Activated T-helper 1 cell treated with Interleukin-2 at 50 U/mL for 16 hours (primary cell): ENCODE measurements at places on chromosomes 3 and 15.

DNA sequence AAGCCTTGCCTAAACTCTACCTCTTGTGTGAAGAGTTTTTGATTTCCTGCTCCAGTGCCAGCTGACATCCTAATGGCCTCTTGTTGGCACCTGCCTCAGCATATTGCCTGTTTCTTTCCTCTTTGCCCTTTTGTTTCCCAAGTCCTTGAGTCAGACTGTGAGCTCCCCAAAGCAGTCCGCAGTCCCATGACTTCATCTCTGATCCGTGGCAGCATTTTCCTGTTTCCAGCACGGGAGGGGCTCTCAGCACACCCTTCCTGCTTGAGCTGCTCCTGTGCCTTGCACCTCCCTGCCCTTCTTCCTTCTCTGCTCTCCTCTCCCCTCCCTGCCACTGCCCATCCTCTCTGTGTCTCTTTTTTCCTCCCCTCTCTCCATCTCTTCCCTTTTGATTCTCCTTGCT, 179.6 kb downstream of the EPHB1 start:
- DNase-seq = no peak

DNA sequence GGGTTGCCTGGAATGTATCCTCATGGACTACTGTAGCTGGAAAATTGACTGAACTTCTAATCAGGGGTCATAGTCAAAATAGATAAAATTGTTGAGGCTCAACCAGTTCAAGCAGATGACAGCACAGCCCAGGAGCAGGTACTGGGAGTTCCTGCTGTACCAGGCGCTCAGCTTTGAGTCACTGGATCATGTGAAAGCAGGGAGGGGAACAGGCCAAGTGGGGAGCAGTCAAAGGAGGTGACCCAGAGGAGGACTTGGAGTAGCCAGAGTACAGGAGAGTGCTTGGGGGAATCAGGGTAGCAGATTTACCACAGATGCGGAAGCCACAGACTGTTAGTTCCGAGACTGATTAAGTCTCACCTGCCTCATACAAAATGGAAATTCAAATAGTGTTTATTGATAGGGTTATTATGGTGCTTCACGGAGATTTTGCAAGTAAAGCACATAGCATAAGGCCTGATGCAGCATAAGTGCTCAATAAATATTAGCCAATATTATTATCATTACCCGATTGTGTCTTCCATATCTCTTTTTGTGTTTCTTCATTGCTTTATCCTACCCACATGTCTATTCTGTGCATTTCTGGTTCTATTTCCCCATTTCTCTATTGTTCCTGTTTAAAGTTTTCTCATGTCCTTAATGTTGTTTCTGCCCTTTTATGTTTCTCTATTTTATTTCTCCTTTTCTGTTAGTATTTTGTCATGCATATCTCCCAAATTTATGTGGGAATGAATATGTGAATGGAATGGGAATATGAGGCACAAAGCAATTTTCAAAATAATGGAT, 369.2 kb upstream of the MCTP2 start:
- no peak for DNase-seq

- no peak for DNase-seq
Observed at GRCh38 chr15:62903437-62903836, 139.1 kb upstream of the TPM1 start.

DNA sequence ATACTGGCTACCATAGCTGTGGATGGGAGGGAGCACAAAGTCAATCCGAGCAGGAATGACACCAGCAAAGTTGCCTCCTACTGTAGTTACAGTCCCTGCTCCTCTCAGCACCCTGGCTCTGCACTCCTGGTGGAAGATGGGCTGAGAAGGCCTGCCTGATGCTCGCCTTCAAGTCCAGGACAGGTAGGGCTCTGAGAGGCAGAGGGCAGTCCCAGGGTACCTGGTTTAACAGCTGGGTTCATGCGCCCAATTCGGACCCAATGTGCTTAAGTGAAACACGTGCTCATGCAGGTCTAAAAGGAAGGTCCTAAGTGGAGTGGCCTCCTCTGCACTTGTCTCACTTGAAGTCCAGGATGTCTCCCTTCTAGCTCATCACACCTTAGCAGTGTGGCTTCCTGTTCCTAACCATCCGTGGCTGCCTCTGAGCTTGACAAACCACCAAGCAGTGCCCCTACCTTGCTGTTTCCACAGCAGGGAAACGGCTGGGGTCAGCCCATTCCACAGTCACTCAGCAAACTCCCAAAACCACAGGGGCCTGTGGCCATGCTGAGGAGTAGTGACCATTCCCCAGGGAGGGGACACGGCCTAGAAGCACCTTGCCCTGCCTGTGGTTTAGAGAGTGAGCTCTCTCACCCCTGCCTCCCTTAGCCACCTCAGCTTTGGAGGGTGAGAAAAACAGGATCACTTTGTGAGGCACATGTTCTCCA, 3.9 kb upstream of the MUSTN1 start:
- DNase-seq = no peak

- no peak for DNase-seq
Observed at GRCh38 chr3:126553284-126554084, 5.2 kb downstream of the C3orf22 start.

DNA sequence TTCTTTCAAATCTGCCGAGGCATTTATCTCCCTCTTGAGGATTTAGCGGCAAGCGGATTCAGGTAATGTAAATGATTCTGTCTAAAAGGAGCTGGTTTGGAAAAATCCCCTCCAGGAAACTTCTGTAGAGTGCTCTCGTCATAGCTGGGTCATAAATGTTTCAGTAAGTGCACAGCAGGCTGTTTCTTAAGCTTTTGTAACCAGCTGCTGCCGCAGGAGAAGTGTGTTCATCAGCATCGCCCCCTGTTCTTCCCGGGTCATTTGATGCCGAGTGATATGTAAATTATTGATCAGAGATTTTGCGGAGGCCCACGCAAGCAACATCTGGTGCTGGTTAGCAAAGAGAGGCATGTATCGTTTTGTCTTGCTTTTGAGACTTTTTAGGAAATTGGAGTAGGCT, 53.1 kb downstream of the DNASE1L3 start:
- DNase-seq = no peak

GRCh38 chr3:10300087-10300486, 7.3 kb upstream of the GHRL start:
- DNase-seq = no peak

DNA sequence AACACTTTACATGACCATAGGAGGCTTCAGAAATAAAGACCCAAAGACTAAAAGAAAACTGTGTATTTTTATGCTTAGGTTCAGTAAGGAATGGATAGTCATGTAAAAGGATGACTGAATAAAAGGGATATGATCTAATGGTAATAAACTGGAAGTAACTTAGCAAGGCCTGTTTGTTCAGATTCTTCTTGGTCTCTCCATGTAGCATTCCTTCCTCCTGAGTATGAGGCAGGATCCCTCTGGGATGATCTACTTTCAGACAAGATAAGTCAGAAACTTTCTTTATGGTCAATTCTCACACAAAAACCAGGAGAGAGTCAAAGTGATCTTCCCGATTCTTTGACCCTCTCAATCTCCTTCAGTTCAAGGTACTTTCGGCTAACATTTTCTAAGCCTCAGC, 340.8 kb upstream of the DCBLD2 start:
- DNase-seq = no peak

GRCh38 chr15:40894681-40895448, 615 bp downstream of the VPS18 start:
- peak; percentile 32 for DNase-seq

- no peak for DNase-seq
Observed at GRCh38 chr3:184350618-184351017, 10.8 kb downstream of the CLCN2 start.

GRCh38 chr3:182912474-182912873, 67.9 kb downstream of the DCUN1D1 start:
- DNase-seq = no peak

DNA sequence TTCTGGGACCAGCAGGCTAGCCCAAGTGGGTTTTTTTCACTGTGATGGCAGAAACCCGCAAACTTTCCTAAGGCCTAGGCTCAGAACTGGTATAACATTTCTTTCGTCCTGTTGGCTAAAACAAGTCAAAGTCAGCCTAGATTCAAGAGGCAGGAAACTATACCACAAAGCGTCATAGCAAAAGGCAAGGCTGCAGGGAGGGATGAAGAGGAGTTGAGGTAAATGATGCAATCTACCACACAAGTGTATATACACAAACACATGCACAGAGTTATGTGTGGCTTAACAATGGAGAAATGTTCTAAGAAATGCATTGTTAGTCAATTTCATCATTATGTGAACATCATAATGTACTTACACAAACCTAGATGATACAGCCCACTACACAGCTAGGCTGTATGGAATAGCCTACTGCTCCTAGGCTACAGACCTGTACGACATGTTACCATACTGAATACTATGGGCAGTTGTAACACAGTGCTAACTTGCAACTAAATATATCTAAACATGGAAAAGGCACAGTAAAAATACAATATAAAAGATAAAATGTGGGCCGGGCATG, 225.6 kb downstream of the TBL1XR1 start:
- DNase-seq = no peak

- no peak for DNase-seq
Observed at GRCh38 chr3:143170074-143170473, 50.5 kb downstream of the CHST2 start.

DNA sequence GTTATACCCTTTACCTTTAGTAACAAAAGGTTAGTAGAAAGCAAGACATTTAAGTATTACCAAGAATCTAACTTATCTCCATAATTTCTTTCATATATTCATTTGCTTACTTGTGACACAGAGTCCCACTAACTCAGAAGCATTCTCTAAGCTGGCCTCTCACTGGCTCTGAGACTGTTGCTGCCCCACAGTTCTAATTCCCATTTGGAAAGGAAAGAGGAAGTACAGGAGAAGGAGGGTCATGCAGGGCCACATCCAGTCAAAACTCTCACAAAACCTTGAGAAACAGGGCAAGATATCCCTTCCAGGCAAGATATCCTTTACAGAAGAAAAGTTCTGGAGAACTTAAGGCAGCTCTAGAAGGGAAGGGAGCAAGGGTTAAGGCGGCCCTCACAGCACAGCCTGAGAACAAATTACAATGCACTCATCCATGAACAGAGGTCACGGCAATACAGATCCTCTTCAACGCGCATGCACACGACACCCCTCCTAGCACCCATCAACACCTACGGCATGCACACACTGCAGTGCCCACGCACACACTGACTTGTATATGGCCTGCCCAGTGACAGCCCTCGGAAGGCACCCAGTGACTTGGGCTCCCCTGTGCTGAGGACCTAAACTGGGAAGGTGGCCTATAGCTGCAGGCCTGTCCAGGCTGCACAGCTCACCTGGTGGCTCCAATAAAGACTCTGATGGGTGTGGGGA, 13.0 kb upstream of the MYO5C start:
- DNase-seq = no peak

GRCh38 chr15:56837273-56837672, 81.2 kb upstream of the TCF12 start:
- no peak for DNase-seq

- DNase-seq = no peak
Observed at GRCh38 chr3:107271787-107272387, 105.4 kb upstream of the CCDC54 start.

DNA sequence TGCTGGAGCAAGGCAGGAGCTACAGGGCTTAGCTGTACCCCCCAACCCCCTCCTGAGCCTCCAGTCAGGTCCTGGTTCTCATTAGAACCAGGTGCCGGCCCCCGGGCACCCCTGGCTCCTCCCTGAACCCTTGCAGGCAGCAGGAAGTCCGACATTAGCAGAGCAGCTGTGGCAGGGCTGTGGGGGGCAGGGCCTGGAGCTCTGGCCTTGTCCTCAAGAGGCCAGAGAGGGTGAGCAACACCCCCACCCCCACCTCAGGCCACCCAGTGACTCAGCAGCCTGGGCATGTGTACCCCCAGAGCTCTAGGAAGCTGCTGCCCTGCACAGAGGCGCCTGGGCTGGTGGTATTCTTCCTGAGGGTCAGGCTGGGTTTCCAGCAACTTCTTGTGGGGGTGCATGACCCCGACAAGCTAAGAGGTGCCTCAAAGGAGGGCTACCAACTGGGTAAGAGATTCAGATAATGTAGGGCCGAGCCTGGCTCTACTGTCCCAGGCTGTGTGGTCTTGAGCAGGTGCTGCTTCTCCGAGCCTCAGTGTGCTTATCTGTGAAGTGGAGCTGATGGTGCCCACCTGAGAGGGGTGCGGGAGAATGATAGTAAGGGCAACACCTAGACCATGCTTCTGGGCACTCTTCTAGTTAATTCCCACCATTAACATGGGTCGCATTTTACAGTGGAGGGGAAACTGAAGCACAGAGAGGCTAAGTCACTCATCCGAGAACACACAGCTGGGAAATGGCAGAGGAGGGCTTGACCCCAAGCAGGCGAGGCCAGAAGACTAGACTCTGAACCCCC, 16.0 kb downstream of the H1-8 start:
- no peak for DNase-seq

- no peak for DNase-seq
Observed at GRCh38 chr3:52798978-52799476, 4.4 kb downstream of the ITIH3 start.

DNA sequence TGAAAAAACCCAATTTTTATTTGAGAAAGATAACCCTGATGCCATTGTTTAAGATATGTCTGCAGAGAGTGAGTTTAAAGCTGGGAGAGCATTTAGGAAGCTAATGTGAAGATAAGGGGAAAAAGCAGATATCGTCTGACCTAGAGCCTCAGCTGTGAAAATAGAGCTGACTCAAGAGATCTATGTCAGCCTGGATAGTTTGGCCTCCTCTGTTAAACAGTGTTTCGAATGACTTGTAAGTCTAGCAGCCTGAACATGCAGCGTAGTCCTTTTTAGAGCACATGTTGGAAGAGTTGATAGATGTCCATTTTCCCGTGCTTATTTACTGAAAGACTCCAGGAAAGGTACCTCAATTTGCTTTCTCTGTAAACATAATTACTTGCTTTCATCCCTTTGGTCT, 48.1 kb downstream of the ALCAM start:
- no peak for DNase-seq

GRCh38 chr3:165194511-165195240, 1.5 kb downstream of the SLITRK3 start:
- no peak for DNase-seq

DNA sequence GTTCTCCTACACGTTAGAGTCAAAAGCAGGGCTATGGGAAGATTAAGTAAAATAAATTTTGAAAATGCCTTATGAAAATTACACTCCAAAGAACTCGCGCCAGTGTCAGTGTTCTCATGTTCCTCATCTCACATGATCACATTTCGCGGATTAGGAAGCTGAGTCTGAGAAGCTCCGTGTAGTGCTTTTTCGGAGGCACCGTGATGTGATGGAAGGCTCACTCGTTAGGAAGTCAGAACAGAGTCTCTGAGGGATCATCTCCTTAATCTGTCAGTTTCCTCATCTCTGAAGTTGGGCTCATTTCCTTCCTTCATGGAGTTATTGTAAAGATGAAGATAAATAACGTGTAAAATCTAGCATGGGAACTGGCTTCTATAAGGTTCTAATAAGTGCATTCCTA, 3.2 kb downstream of the ADIPOQ start:
- no peak for DNase-seq

GRCh38 chr3:12924437-12924836, 83.1 kb upstream of the RPL32 start:
- DNase-seq = no peak

- no peak for DNase-seq
Observed at GRCh38 chr3:15794842-15795650, 2.7 kb downstream of the ANKRD28 start.

GRCh38 chr3:114556657-114557213, 262.9 kb downstream of the TIGIT start:
- no peak for DNase-seq

GRCh38 chr3:29826712-29827111, 545.8 kb downstream of the RBMS3 start:
- no peak for DNase-seq
